ENCODE measurements at places on chromosomes 2 and 18. TPM values are rescaled to one million over a fixed set of nuclear protein-coding genes. Genes with fewer than 3 reads are reported as not detected.

GRCh38 chr18:66728951-66729350 lies 125.1 kb upstream of the CDH19 start:
- no peak for DNase-seq

GRCh38 chr2:227821043-227821942 lies 7.7 kb downstream of the CCL20 start:
- peak; percentile 18 for DNase-seq

DNA sequence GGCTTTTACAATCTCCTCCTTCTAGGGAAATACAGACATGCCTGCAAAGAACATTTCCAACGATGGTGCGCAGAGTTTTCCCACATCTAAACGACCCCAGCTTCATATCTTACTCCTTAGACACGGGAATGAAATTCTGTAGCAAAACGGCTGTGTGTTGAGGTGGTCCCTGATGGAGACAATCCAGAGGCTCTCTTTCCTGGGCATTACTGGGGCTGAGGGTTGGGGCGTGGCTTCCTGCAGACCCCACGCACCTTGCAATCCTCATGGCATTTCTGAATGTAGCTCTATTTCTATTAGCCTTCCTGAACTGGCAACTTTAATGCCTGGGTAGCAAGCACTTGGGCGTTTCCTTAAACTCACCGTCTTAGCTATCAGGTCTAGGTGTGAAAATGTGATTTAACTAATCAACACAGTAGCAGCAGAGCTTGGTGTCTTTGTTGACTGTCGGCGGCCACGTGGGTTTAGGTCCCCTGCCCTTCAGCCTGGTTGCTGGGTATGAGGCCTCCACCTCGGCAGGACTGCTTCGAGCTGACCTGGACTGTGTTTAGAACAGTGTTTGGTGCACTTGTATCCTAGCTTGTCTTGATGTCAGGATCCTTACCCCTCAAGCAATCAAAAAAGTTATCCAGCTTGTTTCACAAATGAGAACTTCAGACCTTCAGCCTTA lies 242.8 kb downstream of the GBX2 start:
- DNase-seq, result no peak

The CLASP1 gene
- 76.5 TPM for total RNA-seq
